ENCODE measurements at places on chromosomes 12 and 14.

- DNase-seq, result no peak
These were observed 109.5 kb downstream of the DIP2B start for GRCh38 chr12:50614167-50614759.

DNA sequence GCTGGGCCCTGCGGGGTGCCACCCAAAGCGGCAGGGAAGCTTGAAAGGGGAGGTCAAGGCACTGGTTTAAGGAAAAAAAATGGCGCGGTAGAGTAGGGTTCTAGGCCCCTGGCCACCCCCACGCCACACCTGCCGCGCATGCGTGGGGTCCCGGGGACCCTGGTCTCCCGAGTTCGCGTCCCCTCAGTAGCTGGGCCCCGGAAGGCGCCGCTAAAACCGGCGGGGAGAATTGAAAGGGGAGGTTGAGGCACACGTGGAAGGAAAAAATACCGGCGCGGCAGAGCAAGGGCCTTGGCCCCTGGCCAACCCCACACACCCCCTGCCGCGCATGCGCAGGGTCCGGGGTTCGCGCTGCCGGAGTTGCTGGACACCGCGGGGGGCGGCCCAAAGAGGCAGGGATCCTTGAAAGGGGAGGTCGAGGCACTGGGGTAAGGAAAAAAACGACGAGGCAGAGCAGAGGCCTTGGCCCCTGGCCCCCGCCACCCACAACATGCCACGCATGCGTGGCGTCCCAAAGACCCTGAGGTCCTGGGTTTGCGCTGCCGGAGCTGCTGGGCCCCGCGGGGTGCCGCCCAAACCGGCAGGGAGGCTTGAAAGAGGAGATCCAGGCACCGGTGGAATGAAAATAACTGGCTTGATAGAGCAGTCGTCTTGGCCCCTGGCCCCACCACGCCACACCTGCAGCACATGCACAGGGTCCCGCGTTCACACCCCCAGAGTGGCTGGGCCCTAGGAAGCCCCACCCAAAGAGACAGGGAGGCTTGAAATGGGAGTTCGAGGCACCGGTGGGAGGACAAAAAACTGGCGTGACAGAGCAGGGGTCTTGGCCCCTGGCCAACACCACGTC lies 314.5 kb downstream of the ALG10 start:
- DNase-seq, result no peak

- DNase-seq, result no peak
These were observed 80.0 kb downstream of the BTG1 start for GRCh38 chr12:92065639-92066038.

DNA sequence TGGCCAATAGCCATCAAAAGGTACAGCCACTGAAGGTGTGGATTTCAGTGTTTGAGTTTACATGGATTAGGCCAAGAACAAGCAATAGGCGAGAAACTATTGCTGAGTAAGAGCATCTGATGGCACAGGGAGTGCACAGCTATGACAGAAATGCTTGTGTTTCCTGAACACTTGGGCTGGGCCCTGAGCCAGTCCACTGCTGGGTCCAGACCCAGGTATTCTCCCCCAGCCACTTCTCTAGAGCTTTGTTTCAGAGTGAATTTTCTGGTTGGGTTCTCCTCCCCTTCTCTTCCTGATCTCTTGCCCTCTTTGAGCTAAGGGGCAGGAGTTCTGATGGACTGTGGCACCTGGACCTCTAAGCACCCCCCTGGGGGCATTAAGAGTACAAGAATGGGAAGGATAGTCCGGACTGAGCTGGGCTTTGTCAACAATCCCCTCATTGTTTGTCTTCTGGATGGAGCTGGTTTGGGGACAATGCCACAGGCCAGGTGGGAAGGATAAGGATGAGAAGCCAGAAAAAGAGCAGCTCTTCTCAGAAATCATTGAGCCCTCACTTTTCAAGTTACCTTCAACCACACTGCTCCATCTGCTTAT lies 8.3 kb downstream of the HOXC5 start:
- no peak for DNase-seq

DNA sequence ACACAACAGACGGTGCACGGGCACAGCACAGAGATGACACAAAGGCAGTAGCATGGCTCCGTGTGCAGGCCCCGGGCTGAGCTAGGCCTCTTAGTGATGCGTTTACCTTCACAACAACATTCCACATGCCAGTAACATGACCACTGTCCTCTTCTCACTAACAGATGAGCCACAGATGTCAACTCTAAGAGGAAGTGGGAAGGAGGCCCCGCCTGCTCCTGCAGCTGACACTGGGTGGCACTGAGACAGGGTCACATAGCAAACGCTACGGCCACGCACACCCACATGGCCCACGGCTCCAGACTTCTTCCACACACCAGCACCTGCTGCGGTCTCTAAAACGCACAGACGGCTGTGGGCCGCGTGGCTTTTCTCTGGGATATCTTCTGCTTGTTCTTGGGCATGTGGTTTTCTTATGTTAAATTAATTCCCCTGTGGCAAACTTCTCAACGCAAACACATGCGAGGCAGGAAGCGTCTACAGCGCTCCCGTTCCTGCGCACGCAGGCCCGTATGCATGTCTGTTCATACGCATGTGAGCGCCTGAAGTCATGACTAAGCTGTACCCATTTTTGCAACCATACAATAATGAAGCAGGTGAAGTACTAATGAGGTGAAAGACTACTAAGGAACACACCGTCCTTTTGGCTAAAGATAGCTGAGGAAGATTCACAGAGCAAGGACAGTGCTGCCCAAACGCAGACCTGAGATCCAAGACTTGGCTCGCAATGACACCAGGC lies 26.8 kb downstream of the AMN start:
- DNase-seq, result no peak

GRCh38 chr14:92649066-92649465 lies 99.4 kb downstream of the LGMN start:
- DNase-seq, result no peak

DNA sequence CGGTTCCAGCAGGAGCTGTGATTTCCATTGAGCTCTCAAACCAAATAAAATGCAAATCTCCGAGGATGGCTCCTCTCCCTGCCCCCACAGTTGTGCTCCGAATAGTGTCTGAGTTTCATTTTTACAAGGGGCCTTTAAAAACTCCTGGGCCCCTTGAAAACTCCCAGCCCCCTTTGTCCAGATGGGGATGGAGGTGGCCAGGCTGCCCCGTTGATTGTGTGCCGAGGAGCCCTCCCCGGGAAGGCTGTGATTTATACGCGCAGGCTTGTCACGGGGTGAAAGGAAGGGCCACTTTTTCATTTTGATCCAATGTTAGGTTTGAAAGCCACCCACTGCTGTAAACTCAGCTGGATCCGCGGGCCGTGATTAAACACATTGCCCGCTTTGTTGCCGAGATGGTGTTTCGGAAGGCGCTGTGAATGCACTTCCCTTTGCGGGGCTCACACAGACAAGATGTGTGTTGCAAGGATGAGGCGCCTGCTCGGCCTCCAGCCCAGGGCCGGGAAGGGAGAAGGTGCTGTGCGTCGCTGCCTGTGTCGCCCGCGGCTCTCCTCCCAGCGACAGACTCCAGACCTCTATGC lies 98.8 kb downstream of the TMEM132C start:
- DNase-seq, result peak; percentile 26

DNA sequence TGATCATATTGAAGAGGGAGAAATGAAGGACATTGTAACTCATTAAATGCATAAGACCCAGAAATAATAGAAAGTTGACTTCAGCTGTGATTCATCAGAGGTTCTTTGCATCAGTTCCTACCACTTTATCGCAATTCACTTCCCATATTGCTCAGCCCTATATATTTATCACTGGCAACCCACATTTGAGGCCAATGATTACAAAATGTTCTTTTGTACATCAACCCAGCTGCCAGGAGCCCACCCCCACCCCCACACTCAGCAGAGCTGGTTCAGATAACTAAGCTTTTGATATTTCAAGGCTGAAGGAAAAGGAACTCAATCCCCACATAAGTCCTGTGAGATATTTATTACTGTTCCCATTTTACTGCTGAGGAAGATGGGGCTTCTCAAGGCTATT lies 51.2 kb upstream of the TMPO start:
- DNase-seq, result no peak

GRCh38 chr12:79023784-79024183 lies 159.2 kb downstream of the SYT1 start:
- no peak for DNase-seq

DNA sequence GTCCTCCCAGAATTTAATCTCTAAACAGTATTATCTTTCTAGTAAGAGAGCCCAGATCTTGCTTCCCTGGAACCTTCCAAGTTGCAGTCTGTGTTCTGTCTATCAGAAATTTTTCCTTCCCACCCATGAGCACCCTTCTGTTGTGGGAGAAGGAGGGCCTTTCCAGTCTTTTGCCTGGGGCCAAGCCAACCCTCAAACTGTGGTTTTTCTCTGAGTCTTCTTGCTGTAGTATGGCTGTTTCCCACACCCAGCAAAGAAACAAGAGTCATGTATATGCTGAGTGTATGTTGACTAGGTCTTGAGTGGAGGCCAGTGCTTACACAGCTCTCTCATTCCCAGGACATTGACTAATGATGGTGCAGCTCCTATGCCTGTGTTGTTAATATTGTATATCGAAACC lies 104.5 kb downstream of the TGFB3 start:
- no peak for DNase-seq

GRCh38 chr12:122979001-122979907 lies 1.2 kb upstream of the ARL6IP4 start:
- DNase-seq, result no peak

Measured in urinary bladder (tissue), 4 donors.